Stimulated activated CD8-positive, alpha-beta memory T cell treated with anti-CD3 and anti-CD28 coated beads, Interleukin-2, amount 100 ng/mL, for 48 hours (primary cell): ENCODE measurements at places on chromosomes 16 and 17.

- no peak for DNase-seq
Observed at GRCh38 chr16:11534262-11534661, 52.5 kb downstream of the LITAF start.

DNA sequence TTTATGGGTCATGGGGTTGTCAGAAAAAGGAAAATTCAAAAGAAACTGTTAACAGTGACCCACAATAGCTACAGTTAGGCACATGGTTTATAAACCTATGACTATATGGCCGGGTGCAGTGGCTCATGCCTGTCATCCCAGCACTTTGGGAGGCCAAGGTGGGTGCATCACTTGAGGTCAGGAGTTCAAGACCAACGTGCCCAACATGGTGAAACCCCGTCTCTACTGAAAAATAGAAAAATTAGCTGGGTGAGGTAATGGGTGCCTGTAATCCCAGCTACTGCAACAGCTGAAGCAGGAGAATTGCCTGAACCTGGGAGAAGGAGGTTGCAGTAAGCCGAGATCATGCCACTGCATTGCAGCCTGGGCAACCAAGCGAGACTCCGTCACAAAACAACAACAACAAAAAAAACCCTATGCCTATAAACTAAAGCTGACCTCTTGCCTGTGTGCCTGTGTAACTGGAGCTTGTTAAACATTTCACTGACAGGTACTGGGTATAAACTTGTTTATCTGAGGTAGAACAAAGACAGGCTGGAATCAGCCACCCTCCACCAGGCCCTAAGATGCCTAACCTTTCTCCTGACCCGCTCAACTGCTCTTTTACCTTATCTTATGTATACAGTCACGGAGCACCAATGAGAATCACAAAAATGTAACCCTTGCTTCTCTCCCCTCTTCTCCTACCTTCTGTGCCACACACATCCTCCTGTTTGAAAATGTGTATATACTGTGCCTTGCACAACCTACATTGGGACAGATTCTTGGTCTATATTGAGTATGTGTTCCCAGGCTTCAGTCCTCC is 62.9 kb upstream of the ATF7IP2 start:
- no peak for DNase-seq

DNA sequence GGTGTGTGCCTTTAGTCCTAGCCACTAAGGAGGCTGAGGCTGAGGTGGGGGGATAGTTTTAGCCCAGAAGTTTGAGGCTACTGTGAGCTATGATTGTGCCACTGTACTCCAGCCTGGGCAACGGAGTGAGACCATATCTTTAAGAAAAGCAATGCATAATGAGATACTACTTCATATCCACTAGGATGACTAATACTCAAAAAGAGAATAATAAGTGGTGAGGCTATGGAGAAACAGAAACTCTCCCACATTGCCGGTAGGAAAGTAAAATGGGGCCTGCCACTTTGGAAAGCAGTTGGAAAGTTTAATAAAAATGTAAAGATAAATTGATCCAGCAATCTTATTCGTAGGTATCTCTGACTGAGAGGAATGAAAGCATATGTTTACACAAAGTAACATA is 4.6 kb upstream of the NPIPB2 start:
- no peak for DNase-seq

- DNase-seq = no peak
Observed at GRCh38 chr17:2892305-2892971, 96.2 kb downstream of the RAP1GAP2 start.

- peak; percentile 45 for DNase-seq
Observed at GRCh38 chr17:36849871-36850348, 87.4 kb upstream of the LHX1 start.

GRCh38 chr16:84419730-84420129 is 51.4 kb downstream of the ATP2C2 start:
- no peak for DNase-seq

DNA sequence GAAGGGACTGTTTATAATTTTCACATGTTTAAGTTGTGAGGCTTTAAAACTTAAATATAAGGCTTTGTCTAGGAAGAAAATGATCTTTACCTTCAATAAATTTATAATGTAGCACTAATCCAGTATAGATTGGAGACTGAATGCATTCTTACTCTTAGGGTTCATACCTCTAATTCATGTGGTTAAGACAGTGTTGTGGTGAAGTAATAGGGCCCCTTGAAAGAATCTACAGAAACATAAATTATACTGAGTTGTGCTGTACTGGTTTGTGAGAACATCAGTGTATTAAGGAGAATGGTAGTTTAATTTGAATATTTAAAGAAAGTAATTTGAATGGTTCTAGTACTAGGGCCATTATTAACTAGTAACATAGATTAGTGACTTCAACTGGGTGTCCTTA is 13.7 kb downstream of the HAPSTR1 start:
- DNase-seq = no peak

- no peak for DNase-seq
Observed at GRCh38 chr17:19768046-19768782, 20.1 kb upstream of the ALDH3A1 start.

- DNase-seq = no peak
Observed at GRCh38 chr17:65750631-65751115, 189.2 kb upstream of the AXIN2 start.

- DNase-seq = no peak
Observed at GRCh38 chr16:85422632-85423550, 190.2 kb upstream of the GSE1 start.

DNA sequence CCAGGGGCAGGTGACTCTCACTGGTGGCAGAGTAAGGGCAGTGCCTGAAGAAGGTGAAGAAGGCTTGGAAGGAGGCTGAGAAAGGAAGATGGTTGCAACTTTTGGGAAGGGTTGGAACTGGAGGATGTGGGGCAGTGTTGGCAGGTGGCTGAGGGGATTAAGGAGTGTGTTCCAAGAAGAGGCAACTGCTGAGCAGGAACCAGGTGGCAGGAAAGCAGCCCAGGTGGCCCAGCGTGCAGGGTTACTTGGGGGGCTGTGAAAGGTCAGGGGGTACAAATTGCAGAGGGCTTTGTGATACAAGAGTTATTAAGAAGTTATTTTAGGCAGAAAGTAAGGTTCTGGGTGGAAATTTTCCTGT is 28.6 kb downstream of the WSCD1 start:
- DNase-seq = no peak

- DNase-seq = peak; percentile 83
Observed at GRCh38 chr16:57041182-57042156, 50.9 kb upstream of the CPNE2 start.

GRCh38 chr16:30934827-30935557 is 11.6 kb downstream of the FBXL19 start:
- no peak for DNase-seq

- no peak for DNase-seq
Observed at GRCh38 chr17:72766761-72767356, 325.6 kb downstream of the SLC39A11 start.

DNA sequence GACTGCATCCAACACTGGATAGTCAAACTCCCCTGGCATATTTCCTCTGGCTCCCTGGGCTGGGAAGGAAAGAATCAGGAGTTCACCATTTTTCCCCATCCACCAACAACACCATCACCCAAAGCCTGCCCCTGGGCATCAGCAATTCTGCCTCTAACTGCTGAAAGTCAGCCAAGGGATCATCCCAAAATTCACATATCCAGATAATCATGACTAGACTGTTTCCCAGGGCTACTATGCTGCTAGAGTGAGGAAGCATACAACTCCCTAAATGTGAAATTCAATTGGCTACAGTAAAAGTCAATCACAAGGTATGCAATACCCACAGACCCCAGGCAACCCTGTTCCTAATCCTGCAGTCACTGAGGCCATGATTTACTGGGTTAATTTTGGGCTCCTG is 230.6 kb downstream of the C16orf95 start:
- no peak for DNase-seq

DNA sequence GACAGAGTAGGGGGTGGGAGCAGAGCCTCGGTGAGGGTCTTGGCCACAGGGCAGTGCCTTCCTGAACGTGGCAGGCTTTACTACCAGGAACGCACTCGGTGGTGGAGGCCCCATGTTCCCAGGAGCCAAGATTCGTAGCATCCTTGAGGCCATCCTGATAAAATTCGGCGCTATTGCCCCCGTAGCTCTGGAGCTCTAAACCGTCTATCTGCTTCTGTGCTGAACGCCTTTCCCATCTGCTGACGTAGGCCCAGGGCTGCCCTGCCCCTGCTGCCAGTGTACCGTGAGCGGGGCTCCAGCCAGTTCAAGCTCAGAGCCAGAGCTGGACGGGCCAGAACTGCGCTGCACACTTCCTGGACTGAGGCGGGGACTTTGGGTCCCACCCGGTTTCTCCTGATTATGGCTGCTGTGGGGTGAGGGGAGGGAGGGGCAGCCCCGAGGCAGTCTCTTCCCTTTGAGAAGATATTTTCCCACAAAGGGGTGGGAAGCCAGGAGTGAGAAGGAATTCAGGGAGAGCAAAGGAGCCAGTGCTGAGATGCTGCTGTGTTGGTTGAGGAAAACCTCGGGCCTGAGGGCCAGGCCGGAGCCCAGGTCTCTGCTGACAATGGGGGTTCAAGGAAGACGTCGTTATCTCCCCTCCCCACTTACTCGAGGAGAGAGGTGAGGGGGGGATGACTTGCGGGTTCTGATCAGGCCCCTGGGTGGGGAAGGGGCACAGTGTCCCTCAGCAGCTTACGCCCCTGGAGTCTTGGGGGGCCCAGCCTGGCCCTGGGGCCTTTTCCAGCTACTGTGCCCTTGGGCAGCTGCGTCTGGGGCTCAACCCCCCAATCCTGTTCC is 29.4 kb downstream of the OR1D5 start:
- no peak for DNase-seq

GRCh38 chr16:29683543-29684090 is 4.6 kb downstream of the QPRT start:
- DNase-seq = no peak

GRCh38 chr16:54816471-54816870 is 114.2 kb upstream of the IRX5 start:
- DNase-seq = no peak

- DNase-seq = peak; percentile 14
Observed at GRCh38 chr17:7523033-7523432, 25.8 kb upstream of the TNFSF12 start.

DNA sequence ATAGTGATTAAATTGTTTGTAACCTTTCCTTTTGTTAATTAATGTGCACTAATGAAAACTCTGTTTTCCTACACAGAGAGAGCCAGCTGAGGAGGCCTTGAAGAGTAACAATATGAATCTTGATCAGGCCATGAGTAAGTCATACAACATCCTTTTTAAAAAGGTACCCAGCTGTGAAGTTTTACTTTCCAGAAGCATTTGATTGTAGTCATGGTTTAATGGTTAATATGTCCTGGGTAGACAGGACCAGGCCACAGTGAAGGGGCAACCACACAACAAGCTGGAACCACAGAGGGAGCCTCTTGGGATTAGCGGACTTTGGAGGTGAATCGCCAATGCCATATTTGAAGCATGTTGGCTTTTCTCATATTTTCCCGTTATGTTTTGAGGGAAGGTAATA is 55.6 kb downstream of the TMC6 start:
- DNase-seq = no peak

DNA sequence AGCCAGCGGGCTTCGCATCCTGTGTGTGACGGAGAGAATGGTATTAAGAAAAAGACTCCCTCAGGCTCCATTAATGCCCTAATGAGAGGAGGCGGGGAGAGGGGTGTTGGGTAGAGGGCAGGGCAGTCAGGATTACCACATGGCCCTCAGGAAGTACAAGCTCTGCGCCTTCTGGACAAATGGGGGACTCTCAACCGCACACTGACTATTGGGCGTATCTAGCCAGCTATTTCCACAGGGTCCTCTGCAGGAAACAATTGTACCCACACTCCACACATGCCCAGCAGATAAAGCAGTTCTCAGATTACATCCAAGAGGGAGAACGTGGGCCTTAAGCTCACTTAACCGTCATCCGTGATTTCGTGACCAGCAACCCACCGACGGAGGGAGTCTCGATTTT is 14.7 kb downstream of the NXN start:
- no peak for DNase-seq

GRCh38 chr16:68259007-68259825 is 5.1 kb upstream of the SLC7A6 start:
- no peak for DNase-seq

DNA sequence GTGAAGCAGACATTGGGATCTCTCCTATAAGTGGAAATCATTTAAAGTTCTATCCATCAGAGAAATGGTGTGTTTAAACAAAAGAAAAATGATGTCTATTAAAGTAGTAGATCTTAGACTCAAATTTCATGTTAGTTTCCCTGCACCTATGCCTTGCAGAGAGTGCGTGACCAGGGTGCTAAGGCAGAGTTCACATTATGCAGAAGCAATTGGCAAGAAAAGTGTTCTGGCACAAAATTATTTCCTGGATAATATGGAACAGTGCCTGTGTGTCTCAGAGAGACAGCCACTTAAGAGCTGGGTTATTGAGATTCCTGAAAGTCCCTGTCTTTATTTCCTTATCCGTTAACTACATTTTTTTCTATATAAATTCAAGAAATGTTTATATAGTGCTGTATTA is 457.0 kb downstream of the CDH8 start:
- no peak for DNase-seq

- no peak for DNase-seq
Observed at GRCh38 chr17:8189041-8189710, 804 bp downstream of the BORCS6 start.

- no peak for DNase-seq
Observed at GRCh38 chr17:55624772-55625433, 97.8 kb downstream of the TMEM100 start.

GRCh38 chr16:73015612-73016487 is 32.1 kb downstream of the ZFHX3 start:
- no peak for DNase-seq

DNA sequence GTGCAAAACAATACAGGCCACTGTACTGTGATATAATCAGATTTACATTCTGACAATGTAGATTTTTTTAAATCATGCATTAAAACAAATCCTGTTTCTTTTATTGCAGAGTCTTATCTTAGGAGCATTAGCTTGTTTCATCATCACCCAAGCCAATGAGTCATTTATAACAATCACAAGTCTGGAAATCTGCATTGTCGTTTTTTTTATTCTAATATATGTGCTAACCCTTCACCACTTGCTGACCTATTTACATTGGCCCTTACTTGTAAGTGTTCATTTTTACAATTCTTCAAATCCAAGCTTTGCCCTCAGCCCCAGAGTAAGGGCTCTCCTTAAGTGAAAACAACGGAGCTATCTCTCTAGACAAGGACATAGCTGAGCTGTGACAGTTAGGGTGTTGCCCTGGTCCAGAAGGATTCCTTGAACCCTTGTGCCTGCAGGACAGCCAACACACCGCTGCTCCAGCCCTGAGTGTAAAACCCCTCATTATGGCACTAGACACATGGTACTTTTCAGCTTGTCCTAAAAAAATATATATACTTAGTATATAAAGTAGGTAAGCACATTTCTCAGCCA is 3.7 kb downstream of the CMTM1 start:
- no peak for DNase-seq

DNA sequence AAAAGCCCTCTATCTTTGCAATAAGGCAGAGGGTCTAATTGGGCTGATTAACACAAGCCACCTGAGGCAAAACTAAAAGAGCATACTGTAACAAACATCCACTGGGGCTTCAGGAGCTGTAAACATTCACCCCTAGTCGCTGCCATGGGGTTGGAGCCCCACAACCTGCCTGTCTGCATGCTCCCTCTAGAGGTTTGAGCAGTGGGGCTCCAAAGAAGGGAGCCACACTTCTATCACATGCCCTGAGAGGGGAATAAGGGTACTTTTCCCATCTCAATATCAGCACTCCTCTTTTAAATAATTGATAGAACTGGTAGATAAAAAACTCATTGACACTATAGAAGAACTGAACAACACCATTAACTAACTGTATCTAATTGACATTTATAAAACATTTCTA is 130.1 kb upstream of the COX10 start:
- DNase-seq = no peak

- DNase-seq = no peak
Observed at GRCh38 chr17:59435238-59435637, 103.8 kb downstream of the YPEL2 start.
